ENCODE measurements at places on chromosomes 1 and 21. TPM values are rescaled to one million over a fixed set of nuclear protein-coding genes. Genes with fewer than 3 reads are reported as not detected.

GRCh38 chr1:23909412-23909811, 3.8 kb downstream of the CNR2 start:
- DNase-seq: no peak

- DNase-seq: peak; percentile 21
Observed at GRCh38 chr1:78101514-78101913, 55.7 kb downstream of the GIPC2 start.

- DNase-seq: peak; percentile 34
Observed at GRCh38 chr1:235073968-235074522, 54.6 kb downstream of the TOMM20 start.

DNA sequence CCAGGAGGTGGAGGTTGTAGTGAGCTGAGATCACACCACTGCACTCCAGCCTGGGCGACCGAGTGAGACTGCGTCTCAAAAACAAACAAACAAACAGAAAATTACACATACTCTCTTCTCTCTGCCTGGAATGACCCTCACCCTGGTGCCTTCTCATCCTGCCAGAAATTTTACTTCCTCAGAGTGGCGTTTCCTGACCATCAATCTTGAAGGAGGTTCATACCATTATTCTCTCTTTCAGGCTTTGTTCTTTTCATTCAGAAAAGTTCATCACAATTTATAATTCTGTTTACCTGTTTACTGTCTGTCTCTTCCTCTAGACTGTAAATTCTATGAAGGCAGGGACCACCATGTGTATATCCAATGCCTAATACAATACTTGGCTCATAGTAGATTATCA, 79.3 kb downstream of the RPS6KA1 start:
- no peak for DNase-seq

- DNase-seq: no peak
Observed at GRCh38 chr1:156849151-156849496, 9.8 kb downstream of the INSRR start.

DNA sequence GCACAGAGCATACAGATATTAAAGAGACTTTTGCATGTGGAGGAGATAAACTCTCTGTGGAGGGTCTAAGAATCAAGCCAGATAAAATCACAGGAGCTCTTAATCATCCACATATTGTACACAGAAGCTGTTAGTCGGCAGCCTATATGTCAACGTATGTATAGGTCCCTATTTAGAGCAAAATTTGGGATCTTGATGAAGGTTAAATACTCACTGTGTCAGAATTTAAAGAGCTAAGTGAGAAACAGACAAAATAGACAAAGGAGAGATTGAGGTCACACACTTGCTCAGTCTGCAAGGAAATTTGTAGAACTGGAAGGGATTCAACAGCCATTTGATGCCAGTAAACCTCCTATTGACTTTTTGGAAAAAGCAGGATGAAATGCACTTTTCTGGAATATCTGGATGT, 4.1 kb upstream of the IRF2BP2 start:
- DNase-seq: no peak

The KRTAP13-4 gene
- polyA plus RNA-seq: not detected

GRCh38 chr21:15121655-15122120, 56.9 kb upstream of the NRIP1 start:
- no peak for DNase-seq

The ITLN2 gene
- polyA plus RNA-seq: not detected

The VWA5B1 gene
- polyA plus RNA-seq: 0.70 TPM

- no peak for DNase-seq
Observed at GRCh38 chr21:42387164-42387563, 8.7 kb downstream of the TMPRSS3 start.

GRCh38 chr1:26225033-26225831, 8.8 kb upstream of the CEP85 start:
- peak; percentile 16 for DNase-seq

The IGSF8 gene
- polyA plus RNA-seq: 34.9 TPM

The TMPRSS3 gene
- polyA plus RNA-seq: 1.0 TPM

- no peak for DNase-seq
Observed at GRCh38 chr1:208614610-208615009, 370.4 kb upstream of the PLXNA2 start.

The MROH9 gene
- 1.8 TPM for polyA plus RNA-seq

The RGS8 gene
- not detected for polyA plus RNA-seq

DNA sequence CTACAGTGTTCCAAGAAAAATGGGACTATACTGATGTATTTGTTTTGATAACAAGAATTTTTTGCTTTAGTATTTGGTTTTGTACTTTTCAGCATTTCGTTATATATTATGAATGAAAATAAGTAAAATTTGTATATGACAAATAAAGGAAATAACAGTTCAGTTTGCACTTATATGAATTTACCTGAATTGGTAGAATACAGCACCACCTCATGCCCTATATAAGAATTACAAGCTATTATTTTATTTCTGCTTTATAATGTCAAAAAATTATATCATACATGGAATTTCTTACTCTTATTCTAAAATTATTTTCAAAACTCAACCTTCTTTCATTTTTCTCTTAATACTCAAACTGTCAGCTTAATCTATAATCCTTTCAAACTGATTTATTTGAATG, 14.6 kb downstream of the EFCAB7 start:
- DNase-seq: peak; percentile 1

The S100A7A gene
- polyA plus RNA-seq: not detected

The DNAJC28 gene
- 3.4 TPM for polyA plus RNA-seq

DNA sequence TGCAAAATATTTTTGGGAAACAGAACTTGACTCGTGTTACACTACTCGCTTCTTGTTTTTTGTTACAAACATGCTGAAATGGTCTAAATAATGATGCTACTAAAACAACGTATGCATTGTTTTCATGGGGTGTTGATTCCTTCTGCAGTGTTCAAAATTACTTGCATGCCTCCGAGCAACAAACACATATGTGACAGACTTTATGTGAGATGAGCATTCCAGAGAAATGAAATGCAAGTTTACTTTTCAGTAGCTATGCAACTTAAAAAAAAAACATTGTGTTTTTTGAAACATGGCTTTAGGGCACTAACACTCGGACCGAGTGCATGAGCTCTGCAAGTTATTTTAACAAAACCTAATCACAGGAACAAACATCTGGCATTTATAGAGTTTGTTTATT, 84.8 kb downstream of the CAMTA1 start:
- no peak for DNase-seq

DNA sequence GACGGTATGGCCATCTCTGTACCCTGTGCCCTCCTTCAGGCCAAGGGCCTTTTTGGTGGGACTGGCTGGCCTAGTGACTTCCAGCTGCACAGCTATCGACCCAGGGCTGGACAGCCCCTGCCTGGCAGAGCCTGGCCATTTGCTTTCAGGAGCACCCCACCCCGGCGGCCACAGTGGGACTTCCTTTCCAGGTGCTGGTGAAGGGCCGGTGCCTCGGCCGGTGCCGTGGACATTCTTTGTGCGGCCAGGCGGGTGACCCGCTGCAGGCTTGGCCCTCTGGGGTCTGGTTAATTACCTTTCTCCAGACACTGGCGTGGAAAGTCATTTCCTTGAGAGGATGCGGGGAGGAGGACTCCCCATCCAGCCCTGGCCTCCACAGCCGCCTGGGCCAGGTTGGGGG, 50.1 kb downstream of the PRDM16 start:
- DNase-seq: no peak

DNA sequence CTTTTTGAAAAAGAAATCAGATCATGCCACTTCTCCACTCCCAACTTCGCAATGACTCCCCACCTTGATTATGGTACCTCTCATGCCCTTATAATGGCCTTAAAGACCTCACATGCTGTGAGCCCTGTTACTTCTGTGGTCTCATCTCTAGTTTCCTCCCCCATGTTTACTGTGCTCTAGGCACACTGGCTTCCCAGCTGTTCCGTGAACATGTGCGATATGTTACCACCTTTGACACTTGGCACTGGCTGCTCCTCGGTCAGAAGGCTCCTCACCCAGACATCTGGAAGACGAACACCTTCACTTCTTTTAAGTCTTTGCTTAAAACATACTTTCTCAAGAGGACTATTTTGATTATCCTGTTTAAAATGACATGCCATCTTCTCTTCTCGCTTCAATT, 14.3 kb upstream of the NTMT2 start:
- DNase-seq: no peak

DNA sequence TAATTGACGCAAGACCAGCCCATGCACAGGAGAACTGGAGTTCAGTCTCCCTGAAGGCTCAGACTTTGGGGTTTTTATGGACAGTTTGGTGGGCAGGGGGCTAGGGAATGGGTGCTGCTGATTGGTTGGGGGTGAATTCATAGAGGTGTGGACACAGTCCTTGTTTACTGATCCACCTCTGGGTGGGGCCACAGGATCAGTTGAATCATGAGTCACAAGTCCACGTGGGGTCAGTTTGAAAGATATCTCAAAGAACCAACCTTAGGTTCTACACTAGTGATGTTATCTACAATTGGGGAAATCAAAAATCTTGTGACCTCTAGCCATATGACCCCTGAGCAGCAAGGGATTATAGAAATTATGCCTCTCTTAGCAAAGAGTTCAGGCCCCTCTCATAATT, 127.9 kb upstream of the L1TD1 start:
- no peak for DNase-seq

The C1orf116 gene
- polyA plus RNA-seq: 62.5 TPM

DNA sequence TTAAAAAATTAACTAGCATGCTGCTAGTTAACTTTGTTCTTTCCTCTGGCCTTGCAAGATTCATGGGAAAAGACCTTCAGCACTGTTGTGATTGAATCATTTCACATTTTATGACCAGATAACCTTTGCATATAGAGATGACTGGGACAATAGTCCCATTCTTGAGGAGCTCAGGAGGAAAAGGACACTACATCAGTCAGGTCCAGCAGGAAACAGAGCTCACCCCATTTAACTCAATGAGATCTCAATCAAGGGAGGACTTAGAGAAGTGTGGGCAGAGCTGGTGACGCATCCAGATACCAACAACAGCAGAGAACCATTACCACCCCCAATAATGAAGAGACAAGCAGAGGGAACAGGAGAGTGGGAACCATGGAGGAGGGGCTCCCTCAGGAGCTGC, 109.4 kb upstream of the GUCA2B start:
- no peak for DNase-seq

DNA sequence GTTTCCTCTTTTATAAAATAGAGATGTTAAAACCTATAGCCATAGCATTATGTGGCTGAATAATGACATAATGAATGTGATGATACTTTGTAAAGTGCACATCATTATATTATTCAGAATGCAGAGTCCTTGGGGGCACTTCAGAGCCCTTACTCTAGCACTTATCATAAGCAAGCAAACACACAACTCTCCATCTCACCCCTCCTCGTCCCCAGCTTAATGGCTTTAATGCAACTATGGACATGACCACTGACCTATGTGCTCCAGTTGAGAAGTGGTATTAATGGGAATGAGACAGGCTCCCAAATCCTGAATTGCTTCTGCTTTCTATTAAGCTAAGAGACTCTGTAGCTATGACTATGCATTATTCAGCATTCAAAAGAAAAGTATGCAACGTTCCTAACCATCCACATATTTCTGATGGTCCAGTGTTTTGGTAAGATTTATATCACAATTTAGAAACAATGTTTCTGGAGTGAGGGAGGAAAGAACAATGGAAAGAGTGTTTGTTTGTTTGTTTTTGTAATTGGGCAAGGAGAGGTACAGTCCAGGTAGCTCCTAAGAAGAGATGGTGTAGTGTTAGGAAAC, 194.0 kb upstream of the PLXNA2 start:
- DNase-seq: no peak

The ATP1A2 gene
- 13.6 TPM for polyA plus RNA-seq

The PCP4 gene
- 10.3 TPM for polyA plus RNA-seq

- no peak for DNase-seq
Observed at GRCh38 chr1:235277709-235278108, 50.3 kb downstream of the ARID4B start.

- DNase-seq: no peak
Observed at GRCh38 chr1:159030877-159031447, 21.3 kb downstream of the IFI16 start.

The FCGR3A gene
- 2.1 TPM for polyA plus RNA-seq

DNA sequence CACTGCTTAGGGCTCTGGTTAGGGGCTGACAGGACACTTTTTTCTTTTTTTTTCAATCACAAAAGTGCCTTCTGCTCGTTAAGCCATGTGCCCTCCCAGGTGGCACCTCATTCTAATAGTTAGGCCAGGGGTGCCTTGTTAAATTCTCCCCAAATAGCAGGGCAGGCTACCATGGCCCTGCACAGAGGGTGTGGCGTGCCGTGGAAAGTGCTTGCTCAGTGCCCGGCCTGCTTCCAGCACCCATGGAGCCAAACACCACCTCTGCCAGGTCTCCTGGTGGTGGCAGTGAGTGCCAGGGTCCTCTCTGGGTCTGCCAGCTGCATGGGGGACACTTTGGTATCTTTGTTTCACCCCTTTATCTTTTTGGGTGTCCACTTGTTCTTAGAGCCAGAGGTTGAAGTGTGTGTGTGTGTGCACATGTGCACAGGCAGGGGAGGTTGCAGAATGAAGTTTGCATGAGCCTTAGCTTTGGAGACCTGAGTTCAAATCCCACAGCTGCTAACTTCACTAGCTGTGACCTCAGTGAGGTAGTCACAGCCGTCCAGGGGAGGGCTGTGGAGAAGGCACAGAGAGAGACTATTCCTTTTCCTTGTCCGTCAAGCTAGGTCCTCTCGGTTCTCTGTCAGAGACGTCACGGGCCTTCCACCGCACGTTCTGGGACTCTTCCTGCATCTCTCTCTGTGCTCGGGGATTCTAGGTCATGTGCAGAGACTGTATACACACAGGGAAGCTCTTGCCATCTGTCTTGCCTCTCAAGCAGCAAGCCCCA, 39.9 kb upstream of the CSF3R start:
- DNase-seq: no peak

DNA sequence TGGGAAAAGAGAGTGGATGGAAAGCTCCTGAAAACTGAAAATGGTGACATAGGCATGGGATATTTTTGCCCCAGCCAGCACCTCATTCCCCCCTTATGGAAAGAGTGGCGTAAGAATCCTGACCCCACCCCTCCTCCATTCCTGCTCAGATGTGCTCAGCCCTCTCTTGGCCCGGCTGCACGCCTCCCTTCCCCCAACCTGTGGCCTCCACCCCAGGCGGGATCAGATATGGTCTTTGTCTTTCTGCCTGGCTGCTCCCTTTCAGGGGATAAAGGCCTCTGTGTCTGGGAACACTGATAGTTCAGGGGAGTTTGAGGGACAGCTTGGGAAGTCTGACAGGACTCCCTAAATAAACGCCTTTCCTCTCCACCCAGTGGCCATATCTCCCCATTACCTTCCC, 49.8 kb downstream of the KIRREL1 start:
- DNase-seq: no peak

DNA sequence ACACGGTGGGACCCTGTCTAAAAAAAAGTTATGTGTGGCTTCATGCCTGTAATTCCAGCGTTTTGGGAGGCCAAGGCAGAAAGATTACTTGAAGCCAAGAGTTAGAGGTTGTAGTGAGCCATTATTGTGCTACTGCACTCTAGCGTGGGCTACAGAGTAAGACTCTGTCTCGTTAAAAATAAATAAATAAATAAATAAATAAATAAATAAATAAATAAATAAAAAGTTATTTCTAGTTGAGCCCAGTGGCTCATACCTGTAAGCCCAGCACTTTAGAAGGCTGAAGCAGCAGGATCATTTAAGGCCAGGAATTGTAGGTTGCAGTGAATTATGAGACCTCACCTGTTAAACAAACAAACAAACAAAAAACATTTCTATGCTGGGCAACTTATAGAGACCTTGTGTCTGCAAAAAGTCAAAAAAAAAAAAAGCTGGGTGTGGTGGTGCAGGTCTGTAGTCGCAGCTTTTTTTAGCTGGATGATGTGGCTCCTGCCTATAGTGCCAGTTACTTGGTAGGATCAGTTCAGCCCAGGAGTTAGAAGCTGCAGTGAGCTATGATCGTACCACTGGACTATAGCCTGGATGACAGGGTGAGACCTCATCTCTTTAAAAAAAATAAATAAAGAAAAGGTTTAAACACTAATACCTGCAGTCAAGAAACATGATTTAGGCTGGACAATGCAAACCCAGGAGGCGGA, 25.6 kb downstream of the GON4L start:
- no peak for DNase-seq

- no peak for DNase-seq
Observed at GRCh38 chr1:94275083-94275482, 37.7 kb upstream of the ARHGAP29 start.
